Stimulated activated CD4-positive, alpha-beta T cell treated with anti-CD3 and anti-CD28 coated beads, Interleukin-15, amount 100 ng/mL, for 48 hours (primary cell): ENCODE measurements at places on chromosomes 3 and 15.

DNA sequence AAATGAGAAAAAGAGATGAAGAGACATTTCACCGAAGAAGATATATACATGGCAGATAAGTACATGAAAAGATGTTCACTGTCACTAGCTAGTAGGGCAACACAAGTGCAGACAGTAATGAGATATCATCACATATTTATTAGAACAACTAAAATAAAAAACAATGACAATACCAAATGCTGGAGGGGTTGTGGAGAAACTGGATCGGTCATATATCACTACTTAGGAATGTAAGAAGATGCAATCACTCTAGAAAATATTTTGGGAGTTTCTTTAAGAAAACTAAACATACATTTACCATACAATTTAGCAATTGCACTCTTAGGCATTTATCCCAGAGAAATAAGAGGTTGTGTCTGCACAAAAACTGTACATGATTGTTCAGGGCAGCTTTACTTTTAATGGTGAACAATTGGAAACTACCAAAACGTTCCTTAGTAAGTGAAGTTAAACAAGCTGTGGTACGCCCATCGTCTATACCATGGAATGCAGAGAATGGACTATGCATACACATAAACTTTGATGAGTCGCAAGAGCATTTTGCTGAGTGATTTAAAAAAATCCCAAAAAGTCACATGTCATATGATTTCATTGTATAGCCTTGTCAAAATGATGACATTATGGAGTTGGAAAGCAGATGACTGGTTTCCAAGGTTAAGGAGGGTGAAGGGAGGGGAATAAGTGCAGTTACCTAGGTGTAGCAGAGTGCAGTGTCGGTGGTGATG lies 149.0 kb upstream of the UBE3A start:
- no peak for DNase-seq

- no peak for DNase-seq
Measured at GRCh38 chr3:136645915-136646314, 106.3 kb downstream of the STAG1 start.

DNA sequence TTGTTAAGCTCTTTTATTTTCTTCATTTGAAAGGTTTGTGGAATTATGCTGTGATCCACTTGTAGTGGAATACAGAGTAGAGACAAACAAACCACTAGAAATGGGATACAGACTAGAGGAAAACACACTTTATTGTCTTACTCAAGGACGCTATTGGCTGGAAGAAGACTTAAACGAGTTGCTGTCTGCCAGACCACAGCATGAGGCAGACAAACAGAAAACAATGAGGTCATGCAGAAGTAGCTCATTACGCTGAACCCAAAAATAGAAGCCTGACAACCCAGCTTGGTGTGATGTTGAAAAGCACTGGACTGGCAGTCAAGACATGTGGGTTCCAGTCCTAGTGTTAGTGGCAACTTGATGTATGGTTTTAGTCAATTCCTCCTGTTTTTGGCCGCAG lies 62.4 kb upstream of the P3H2 start:
- no peak for DNase-seq

- no peak for DNase-seq
Measured at GRCh38 chr15:90234096-90234988, at the start of gene GDPGP1. Gene GDPGP1 (plus strand): TSS chr15:90234209. CDS start chr15:90240909, 6,700 bp downstream.
